Omental fat pad (tissue), 4 donors: ENCODE measurements at places on chromosomes 16 and 17. TPM values are rescaled to one million over a fixed set of nuclear protein-coding genes. Genes with fewer than 3 reads are reported as not detected.

CLDN7 gene
- 7.8 TPM for total RNA-seq

TMEM220 gene
- total RNA-seq, result 7.8 TPM

CMTM1 gene
- 0.93 TPM for total RNA-seq

ANKFY1 gene
- total RNA-seq, result 59.0 TPM

KRT9 gene
- not detected for total RNA-seq

NHLRC4 gene
- 5.5 TPM for total RNA-seq

KRT10 gene
- total RNA-seq, result 11.9 TPM

UNC45B gene
- total RNA-seq, result 0.06 TPM

WNT9B gene
- total RNA-seq, result 1.9 TPM

GTF3C1 gene
- total RNA-seq, result 40.7 TPM
